ENCODE measurements at places on chromosomes 2 and 18.

GRCh38 chr2:26566081-26566375 is 75.1 kb downstream of the CIB4 start:
- no peak for DNase-seq

GRCh38 chr18:27860701-27861107 is 316.2 kb downstream of the CDH2 start:
- no peak for DNase-seq

DNA sequence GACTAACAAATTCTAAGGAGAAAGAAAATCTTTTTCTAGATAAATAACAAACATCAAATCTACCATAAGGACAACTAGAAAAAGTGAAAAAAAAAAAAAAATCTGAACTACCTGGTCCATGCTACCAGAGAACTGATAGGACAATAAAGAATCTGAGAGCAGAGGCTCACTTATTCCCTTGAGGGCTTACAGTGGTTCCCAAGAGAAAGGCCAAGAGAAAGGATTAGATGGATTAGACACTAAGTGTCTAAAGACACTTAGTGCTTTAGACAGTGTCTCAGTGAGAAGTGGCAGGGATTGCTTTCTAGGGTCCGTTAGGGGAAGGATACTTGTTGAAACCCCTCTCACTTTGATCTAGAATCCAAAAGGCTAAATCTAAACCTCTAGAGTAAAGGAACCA is 78.2 kb downstream of the COA5 start:
- no peak for DNase-seq

DNA sequence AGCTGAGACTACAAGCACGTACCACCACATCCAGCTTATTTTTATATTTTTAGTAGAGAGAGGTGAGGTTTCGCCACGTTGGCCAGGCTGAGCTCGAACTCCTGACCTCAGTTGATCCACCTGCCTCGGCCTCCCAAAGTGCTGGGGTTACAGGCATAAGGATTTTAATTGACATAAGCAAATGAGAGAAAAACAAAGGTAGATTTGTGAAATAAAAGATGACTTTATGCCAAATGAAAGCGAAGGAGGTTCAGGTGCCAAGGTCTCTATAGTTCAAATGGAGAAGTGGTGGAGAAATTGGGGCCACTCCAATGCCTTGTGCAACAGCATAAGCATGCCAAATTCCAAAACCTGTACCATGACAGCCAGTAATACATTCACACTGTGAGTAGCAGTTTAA is 180.6 kb downstream of the MREG start:
- no peak for DNase-seq

- no peak for DNase-seq
Measured at GRCh38 chr18:76546088-76546435, 51.0 kb upstream of the ZNF516 start.

DNA sequence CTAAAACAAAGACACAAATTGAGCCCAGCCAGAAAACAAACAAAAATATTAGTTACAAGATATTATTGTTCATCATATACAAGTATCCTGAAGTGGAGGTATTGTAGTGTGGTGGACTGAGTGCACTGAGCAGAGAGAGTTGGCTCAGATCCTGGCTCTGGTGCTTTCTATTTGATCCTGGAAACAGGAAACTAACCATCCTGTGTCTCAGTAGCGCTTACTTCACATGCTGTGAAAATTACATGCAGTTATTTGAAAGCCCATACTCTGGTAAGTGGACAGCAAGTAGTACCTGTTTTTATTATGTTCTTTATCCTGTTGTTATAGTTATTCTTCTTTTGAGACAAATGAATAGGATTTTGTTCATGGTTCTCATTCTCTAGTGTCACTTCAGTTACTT is 84.3 kb upstream of the CRIM1 start:
- DNase-seq, result no peak

DNA sequence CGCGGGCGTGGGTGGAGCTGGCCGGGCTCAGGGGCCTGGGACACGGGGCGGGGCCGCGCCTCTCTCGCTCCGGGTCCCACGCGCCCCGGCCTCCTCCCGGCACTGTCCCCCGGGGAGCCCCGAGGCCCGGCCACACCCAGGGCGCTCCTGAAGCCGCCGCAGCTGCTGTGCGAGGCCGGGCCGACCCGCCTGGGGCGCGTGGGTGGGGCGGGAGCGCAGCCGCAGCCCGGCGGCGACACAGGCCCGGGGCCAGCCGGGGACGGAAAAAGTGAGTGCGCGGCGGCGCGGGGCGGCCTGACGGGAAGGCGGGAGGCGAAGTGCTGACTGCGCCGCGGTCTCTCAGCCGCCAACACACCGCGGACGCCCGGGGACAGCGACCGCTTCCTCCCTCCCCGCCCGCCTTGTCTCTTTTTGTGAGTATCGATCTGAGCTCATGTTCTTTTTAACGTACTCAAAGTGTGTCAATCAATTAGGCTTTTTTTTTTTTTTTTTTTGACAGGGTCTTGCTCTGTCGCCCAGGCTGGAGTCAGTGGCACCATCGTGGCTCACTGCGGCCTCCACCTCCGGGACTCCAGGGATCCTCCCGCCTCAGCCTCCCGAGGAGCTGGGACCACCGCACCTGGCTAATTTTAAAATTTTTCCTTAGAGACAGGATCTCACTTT is 14.5 kb downstream of the PDCD1 start:
- peak; percentile 52 for DNase-seq

GRCh38 chr2:151729837-151730236 is 4.4 kb downstream of the NEB start:
- no peak for DNase-seq

DNA sequence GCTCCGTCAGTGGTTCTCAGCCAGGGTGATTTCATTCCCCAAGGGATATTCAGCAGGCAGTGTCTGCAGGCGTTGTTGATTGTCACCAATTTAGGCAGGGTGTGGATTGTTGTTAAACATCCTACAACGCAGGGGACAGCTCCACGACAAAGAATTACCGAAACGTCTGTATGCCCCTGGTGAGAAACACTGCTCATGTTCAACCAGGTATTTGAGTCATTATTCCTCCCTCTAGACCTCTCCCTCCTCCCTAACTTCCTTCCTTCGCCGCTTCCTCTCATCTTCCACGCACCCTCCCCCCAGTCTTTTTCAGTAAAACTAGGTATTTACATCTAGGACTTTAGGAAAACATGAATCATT is 50.8 kb downstream of the NCK2 start:
- DNase-seq, result no peak

- no peak for DNase-seq
Measured at GRCh38 chr2:145910416-145910815, 1390.5 kb upstream of the ZEB2 start.

GRCh38 chr2:97724501-97724900 is 11.1 kb downstream of the ZAP70 start:
- DNase-seq, result no peak

GRCh38 chr2:96195410-96196066 is 13.1 kb downstream of the STARD7 start:
- DNase-seq, result no peak

DNA sequence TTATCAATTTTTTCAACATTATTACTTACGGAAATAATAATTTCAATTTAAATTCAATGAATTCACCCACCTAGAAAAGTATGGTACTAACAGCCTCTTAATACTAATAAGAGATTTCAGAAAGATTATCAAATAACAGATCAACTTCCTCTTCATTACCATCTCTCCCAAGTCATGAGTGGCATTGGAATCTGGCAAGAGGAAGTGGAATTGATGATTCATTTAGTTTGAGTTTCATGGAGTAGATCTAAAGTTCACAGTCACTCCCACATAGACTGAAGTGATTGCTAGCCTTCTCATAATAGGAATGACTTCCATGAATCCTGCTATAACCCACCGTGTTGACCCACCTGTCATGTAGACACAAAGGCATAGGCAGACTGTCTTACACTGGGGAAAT is 77.7 kb upstream of the WDR75 start:
- no peak for DNase-seq

- no peak for DNase-seq
Measured at GRCh38 chr2:122873951-122874350, 1118.5 kb downstream of the TSN start.

GRCh38 chr2:234823196-234823876 is 128.5 kb upstream of the SH3BP4 start:
- DNase-seq, result no peak

GRCh38 chr18:23673725-23674124 is 11.0 kb upstream of the ANKRD29 start:
- no peak for DNase-seq

GRCh38 chr18:40832362-40832761 is 1122.7 kb upstream of the PIK3C3 start:
- no peak for DNase-seq

- no peak for DNase-seq
Measured at GRCh38 chr18:78809845-78810244, 169.8 kb upstream of the SALL3 start.

GRCh38 chr2:214481204-214481603 is 70.3 kb downstream of the VWC2L start:
- no peak for DNase-seq

- no peak for DNase-seq
Measured at GRCh38 chr2:129816813-129817574, 162.5 kb upstream of the RAB6C start.

Data from omental fat pad (tissue), 4 donors.